ENCODE measurements at places on chromosomes 2 and 18.

DNA sequence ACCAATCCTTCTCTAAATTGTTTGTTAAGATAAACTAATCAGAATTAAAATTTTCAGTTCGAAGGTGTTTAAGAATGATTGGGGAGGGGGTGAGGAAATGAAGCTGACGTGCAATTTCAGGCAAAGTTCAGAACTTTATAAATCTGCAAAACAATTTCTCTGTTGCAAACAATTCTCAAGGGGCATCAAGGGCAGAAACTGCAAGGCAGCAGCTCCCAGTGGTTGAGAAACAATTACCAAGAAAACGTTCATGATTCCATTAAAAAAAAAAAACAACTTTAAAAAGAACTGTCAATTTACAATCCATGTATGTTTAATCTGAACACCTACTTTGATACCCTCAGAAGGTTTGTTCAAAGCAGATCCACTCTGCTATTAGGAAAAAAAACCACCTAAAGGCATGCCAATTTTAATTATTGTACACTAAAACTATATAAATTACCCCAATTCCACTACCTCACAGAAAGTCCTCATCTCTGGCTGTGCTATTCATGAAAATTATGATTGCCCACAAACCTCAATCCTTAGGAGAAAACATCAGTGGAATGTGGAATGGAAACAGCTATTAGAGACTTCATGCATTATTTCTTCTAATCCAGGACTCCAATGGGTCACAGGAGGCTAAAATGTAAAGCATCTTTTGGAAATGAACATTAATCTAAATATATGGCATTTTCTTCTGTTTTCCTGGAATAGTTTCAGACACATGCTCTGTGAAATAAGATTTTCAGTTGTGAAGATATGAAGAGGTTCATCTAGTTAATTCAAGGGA, 119.9 kb upstream of the ACVR1C start:
- DNase-seq: peak; percentile 90

DNA sequence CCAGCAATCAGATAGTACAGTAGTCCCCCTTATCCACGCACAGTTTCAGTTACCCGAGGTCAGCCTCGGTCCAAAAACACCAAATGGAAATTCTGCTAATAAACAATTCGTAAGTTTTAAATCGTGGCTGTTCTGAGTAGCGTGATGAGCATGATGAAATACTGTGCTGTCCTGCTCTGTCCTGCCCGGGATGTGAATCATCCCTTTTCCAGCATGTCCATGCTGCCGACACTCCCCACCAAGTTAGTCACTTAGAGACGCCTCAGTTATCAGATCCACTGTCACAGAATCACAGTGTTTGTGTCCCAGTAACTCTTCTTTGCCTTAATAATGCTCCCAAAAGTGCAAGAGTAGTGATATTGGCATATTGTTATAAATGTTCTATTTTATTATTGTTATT, 62.1 kb downstream of the MEX3C start:
- DNase-seq: peak; percentile 41

DNA sequence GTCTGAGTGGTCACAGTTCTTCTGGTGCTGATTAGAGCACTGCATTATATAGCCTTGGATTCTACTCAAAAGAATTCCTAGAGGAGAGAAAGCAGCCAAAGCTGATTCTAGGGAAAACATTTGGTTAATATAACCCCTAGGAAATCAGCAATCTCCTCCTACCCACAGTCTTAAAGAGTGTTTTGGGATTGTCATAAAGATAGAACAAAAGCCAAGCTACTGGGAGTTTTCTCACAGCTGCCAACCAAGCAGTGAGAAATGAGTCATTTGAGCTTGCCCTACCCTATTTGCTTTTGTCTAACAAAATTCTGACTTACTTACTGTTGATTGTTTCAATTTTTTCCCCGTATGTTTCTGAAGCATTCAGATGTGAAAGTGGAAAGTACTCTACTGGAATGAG, 469.3 kb downstream of the PLCL1 start:
- DNase-seq: peak; percentile 52

- no peak for DNase-seq
Observed at GRCh38 chr2:152335726-152336118, 748 bp downstream of the FMNL2 start.
